ENCODE measurements at places on chromosomes 11 and 22.

DNA sequence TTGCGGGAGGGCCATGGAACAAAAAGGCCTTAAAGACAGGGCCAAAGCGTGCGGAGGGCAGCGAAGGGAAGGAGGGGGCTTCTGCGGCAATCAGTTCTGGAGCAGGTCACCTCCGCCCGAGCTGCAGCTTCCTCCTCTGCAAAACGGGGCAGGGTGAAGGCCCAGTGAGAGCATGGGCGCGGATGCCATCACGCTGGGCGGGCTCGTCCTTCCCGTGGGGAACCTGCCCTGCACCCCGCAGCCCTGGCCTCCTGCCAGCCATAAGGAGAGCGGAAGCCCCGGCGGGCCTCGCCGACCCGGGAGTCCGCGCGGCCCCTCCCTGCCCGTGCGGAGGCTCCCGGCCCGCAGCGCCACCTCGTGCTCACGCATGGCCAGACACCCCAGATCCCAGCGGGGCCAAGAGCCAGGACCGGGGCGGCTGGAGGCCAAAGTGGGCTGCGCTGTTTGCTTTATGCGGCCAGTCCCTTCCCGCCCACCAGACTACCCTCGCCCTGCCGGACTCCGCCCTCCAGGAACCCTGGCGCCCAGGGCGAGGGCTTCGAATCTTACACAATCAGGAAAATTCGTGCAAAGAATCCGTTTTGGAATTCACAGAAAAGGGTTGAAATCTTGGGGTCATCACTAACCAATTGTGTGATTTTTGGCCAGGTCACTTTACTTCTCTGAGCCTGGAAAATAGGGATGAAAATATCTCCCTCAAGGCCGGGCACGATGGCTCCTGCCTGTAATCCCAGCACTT lies 16.1 kb downstream of the TSKU start:
- peak; percentile 92 for DNase-seq

GRCh38 chr11:98565311-98565710 lies 455.4 kb upstream of the CNTN5 start:
- no peak for DNase-seq

DNA sequence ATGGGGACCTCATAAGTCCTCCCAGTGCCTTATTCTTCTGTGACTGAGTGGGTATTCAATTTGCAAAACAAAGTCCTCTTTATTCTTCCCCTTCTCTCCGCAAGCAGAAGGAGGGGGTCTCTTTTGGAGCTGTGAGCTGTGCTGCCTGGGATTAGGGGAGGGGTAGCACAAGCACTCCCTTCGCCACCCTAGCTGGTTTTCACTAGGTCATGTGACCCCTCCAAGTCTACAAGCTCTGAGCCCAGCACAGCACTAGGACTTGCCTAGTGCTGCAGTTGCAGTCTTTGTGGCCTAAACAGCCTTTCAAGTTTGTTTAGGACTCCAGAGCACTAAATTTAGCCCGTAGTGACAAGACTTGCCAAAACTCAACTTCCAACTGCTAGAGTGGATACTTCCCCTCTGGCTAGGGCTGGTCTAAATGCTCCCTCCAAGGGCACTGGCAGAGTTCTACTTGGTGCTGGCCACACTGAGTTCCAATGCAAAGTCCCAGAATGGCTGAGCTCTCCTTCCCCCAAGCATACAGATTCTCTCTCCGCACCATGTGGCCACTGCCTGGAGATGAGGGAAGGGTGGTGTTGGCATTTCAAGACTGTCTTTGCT lies 25.4 kb downstream of the TAF1D start:
- DNase-seq, result peak; percentile 17

DNA sequence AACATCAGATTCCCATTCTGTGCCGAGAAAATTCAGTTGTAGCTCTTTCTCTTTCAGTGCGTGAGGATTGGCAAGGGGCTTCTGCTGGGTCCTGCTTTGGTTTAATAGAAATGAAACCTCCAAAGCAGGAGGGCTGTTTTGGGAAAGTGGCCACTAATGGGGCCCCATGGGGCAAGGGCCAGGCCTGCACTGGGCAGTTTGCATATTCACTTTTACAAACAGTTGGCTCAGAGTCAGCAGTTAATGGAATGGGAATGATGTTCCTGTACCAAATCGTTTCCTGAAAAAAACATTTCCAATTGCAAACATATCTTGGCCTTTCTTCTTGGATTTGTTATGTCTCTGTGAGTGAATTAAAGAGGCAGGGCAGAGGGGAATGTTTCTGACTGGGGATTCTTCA lies 92.1 kb downstream of the PARVA start:
- no peak for DNase-seq

DNA sequence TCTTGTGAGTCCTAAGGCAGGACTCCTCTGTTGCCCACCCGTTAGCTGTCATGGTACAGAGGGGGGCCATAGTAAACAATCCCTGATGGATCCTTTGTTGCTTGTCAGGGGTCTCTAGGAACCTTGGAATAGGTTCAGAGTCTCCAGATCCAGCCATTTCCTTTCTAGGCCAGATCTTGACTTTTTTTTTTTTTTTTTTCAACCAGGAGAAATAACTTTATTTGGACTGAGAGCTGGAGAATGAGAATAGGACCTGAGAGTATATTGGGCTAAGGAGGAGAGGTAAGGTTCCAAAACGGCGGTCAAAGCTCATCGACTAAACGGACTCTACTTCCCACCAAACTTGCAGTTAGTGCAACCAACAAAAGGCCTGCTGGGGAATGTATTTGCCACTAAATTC lies 7.7 kb downstream of the CEP164 start:
- DNase-seq, result no peak

GRCh38 chr11:78453140-78453935 lies 35.7 kb upstream of the GAB2 start:
- DNase-seq, result no peak

- no peak for DNase-seq
Observed at GRCh38 chr11:75851203-75851602, 36.2 kb downstream of the UVRAG start.

DNA sequence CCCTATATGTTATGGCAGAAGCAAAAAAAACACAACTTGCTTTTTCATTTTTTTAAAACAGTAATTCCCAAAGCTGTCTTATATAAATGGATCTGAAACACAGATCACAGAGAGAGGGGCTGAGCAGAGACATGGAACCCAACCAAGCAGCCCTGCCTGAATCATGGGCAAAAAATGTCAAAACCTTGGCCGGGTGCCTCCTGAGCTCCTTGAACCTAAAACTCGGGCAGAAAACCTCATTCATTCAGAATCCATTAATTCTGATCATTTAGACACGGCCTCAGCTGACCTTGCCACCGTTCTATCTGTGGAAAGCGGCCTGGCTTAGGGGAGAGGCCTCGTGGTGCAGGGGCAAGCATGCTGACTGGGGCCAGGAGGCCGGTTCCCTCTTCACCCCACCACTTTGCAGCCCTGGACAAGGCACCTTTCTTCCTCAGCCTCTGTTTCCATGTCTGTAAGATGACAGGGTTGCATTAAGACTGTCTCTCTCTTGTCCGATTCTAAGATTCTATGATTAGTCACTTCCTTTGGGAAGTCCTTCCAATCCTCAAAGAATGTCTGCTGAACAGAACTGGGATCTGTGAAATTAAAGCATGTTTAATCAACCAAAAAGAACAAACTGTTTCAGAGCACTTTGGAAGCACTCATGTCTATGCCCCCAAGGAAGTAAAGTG lies 26.0 kb downstream of the TENM4 start:
- DNase-seq, result no peak

GRCh38 chr11:66850235-66850587 lies 6.7 kb upstream of the LRFN4 start:
- DNase-seq, result no peak

DNA sequence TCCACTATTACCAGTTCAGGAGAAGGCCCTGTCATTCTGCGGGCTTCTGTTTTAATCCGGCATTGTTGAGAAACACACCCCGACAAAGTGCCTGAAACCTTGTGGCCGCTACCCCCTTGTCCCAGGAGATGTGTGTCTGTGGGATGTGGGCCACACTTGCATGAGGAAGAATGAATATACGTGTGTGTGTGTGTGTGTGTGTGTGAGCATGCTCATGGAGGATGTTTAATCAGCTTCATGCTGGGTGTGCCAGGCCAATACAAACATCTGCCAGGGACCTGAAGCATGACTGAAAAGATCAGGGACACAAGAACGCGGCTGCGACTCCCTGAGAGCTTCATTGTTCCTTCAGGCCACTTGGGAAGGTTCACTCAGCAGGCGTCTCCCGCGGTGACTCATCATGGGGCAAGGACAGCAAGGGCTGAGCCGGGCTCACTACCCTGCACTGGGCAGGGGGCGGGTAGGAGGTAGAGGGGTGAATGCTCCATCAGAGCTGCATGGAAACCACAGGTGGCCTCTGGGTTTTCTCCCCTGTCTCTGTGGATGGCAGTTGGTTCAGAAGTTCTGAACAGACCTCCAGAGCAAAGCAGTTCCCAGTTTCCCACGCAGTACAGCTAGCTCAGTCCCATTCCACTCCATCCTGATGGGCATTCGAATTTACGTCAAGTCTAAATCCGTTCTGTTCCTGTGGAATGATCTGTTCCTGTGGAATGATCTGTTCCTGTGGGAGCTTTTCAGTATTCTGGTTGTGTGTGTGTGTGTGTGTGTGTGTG lies 7.0 kb upstream of the MALAT1 start:
- DNase-seq, result peak; percentile 86

DNA sequence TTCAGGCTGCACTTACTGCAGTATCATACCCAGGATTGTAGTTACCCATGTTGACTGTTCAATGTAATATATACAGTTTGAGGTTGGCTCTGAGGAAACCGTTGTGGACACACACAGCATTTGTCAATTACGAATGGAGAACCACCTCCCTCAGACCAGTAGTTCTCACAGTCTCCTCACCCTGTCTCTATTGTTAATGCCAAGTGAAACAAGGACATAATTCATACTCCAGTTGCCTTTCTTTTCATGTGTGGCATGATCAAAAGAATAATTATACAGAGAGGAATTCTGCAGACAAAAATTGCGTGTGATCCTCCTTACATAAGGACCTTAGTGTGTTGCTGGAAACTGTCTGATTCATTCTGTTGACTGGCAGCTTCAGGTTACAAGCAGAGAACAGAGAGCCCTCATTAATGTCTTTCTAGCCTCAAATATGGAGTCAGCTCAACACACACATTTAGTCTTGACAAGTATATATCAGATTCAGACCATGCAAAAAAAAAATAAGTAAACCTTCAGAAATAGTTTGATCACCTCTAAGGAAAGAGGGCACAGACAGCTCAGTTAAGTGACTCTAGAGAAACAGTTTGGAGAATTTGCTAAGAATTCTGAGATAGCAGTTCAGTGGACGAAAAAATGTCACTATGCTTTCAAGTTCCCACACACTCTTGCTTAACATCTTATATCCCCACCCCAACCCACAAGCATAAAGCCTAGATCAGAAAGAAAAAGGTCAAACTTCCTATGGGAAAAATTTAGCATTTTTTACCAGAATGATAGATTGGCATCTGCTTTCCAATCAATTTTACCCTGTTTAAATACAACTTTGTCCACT lies 96.1 kb downstream of the MAML2 start:
- no peak for DNase-seq

- DNase-seq, result no peak
Observed at GRCh38 chr11:41895081-41895480, 435.6 kb upstream of the LRRC4C start.

DNA sequence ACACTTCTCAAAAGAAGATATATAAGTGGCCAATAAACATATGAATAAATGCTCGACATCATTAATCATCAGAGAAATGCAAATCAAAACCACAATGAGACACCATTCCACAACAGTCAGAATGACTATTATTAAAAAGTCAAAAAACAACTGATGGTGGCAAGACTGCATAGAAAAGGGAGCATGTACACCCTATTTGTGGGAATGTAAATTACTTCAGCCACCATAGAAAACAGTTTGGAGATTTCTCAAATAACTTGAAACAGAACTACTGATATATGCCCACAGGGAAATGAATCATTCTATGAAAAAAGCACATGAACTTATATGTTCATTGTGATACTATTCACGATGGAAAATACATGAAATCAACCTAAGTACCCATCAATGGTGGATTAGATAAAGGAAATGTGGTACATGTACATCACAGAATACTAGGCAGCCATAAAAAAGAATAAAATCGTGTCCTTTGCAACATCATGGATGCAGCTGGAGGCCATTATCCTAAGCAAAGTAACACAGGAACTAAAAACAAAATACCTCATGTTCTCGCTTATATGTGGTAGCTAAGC lies 42.4 kb downstream of the GLYATL2 start:
- DNase-seq, result no peak

DNA sequence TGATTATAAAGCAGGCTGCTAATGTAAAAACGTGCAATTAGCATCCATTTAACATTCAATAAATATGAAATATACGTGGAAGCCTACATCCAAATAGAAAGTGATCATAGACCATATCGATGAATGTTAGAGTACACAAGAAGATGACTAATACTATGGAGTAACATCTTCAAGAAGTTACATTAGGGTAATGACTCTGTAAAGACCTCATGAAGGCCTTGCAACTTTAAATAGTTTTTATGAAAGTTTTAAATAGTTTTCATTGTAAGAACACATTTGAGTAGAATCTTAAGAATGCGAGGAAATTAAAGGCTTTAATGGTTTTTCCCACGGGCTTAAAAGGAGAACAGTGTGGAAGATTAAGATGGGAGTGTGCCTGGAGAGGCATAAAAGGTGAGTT lies 1.4 kb downstream of the TRIM34 start:
- no peak for DNase-seq

DNA sequence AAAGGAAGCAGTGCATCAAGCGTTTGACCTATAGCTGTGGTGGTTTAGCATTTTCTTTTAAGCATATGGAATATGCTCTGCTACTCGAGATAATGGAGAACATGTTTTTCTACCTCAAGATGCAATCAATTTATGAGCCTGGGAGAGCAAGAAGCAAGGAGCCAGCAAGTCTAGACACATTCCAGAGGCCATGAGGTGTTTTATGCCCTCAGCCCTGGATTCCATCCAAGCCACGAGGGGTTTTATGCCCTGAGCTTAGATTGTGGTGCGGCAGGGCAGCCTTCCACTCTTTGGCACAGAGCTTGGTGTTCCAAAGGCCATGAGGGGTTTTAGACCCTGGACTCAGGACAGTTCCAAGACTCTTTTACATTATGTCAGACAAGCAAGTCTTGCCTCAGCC lies 11.7 kb upstream of the DNAJB13 start:
- no peak for DNase-seq

DNA sequence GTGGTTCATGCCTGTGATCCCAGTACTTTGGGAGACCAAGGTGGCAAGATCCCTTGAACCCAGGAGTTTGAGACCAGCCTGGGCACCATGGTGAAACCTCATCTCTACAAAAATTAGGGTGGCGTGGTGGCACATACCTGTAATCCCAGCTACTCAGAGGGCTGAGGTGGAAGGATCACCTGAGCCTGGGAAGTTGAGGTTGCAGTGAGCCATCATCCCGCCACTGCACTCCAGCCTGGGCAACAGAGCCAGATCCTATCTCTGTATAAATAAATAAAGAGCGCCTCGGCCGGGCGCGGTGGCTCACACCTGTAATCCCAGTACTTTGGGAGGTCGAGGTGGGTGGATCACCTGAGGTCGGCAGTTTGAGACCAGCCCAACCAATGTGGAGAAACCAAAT lies 27.9 kb downstream of the TOB2 start:
- no peak for DNase-seq

GRCh38 chr11:110219006-110219785 lies 77.2 kb downstream of the RDX start:
- no peak for DNase-seq

GRCh38 chr11:56782167-56782847 lies 33.8 kb upstream of the OR9G4 start:
- no peak for DNase-seq

All from neural progenitor cell (in vitro differentiated cells).